ENCODE measurements at places on chromosomes 2 and 18.

DNA sequence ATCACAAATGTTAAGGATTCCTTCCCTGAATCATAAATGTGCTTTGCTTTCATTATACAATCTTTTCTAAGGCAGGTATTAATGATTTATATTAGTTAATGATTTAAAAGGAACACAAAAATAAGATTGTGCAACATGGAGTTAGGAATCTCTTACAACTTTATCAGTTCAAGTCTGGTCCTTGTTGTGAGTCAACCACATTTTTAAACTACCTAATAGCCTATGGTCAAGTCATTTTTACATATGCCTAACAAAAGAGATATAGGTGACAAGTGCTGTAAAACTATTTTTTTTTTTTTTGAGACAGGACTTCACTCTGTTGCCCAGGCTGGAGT, 8.2 kb upstream of the INPP1 start:
- no peak for DNase-seq

DNA sequence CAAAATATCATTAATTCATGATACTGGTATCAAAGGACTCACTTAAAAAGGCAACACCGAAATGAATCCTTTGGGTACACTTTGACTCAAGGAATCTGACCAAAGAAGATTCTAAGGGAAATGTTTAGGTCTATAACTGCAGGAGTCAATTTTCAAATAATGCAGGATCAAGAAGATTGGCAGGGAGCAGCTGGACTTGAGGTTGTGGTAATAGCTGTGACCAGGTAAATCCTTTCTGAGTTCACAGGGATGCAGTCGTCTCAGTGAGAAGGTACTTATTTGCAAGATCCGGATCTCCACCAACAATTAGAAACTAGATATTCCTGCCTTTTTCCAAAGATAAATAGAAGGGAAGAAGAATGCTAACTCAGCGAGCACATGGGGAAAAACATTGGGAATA, 96.9 kb downstream of the SCN9A start:
- no peak for DNase-seq

DNA sequence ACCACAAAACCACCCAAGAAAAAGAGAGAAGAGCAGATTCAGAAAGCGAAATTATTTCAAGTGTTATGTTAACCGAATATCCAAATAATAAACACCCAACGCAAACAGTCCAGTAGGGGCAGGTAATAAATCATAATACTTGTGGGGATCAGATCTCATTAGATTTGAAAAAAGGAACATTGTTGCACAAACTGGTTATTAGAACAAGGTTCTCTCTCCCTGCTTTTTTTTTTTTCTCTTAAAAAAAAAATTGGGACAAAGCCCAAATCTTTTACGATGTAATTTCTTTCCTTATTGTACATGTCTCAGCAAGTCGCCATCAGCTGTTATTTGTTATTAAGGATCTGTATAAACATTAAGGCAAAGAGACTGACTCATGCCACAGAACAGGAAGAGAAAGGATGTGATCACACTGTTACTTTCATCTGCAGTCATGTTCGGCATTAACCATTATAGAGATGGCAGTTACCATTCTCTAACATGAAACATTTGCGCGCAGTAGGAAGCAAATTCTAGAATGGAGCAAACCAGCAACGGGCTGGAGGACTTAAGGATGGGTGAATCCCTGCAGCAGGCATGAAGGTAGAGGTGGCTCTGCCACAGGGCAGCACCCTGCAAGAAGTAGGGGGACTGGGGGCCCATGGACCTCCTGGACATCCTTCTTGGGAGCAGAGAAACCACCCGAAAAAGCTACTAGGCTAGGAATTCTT, 42.0 kb downstream of the EPHA4 start:
- DNase-seq = no peak

DNA sequence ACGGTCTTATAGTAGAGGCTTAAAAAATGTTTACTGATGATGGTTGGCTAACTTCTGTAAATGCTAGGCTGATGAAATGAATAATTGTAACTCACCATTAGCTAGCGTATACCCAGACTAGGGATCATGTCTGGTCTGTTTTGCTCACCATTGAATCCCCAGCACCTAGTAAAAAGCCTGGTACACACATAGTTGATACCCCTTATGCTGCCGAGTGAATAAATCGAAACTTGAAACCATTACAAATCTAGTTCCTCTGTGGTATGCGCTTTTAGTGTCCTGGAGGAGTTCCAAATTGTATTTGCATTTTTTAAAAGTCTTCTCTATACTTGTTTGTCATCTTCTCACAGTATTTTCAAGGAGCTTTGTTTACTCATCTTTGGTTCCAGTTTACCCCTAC, 1.3 kb downstream of the TAF1B start:
- no peak for DNase-seq

DNA sequence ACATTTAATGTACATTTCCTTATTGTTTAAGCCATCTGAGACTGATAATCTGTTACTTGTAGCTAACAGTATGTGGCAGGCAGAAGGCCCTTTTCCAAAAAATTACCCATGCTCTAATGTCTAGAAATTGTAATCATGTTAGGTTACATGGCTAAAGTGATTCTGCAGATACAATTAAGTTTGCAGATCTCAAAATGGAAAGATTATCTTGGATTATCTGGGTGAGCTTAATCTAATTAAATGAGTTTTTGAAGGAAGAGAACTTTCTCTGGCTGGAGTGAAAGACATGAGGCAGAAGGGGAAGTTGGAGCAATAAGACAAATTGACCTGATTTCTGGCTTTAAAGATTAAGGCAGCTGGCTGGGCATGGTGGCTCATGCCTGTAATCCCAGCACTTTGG, 76.3 kb downstream of the MBD2 start:
- no peak for DNase-seq

DNA sequence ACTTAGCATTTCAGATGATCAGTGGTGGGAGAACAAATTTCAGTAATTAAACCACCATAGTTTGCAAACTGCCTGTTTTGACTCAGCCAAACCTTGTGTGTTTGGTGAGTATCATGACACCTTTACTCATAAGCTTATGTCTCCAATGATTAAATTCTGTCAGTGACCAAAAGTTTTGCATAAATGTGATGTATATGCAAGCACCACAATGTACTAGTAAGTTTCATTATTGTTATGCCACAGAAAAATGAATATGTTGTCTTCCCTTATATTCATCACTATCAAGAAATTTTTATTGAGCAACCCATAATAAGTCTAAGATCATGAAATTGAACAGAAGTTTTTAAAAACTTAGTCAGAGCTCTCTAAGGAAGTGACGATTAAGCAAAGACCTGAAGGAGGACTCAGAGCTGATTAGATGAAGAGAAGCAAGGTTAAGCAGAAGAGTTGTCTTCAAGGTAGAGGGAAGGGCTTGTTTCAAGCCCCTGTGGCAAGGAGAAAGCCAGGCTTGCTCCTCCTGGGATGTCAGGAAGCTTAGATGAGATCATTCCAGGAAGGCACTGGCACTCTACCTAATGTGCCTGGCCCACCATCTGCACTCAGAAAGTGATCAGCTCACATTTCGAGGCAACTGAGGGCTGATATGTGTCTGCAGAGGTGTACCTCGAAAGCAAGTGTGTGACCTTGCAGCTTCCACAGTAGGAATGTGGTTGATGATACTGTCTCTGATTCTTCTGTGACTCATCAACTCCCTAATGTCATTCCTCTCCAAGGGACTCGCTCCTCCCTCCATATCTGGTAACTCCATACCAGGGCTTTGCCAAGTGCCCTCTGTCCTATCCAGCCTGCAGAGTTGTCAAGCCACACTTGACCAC, 54.7 kb downstream of the KCTD18 start:
- no peak for DNase-seq

DNA sequence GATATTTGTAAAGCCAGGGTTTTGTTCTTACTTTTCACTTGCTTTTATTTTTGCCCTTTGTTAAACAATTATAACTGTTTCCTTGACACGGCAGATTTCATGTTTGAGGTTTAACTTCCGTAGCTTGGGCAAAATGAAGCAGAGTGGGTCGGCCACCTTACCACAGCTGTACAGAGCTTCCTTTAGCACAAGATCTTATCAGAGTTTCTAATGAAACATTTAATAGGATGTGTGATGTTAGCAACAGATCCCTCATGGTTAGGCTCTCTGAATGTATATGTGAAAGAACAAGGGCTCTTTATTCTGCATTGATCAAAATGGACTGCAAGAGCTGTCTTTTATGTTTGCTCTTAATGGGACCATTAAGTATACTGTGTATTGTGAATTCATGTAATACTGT, 22.3 kb downstream of the RNF125 start:
- no peak for DNase-seq

DNA sequence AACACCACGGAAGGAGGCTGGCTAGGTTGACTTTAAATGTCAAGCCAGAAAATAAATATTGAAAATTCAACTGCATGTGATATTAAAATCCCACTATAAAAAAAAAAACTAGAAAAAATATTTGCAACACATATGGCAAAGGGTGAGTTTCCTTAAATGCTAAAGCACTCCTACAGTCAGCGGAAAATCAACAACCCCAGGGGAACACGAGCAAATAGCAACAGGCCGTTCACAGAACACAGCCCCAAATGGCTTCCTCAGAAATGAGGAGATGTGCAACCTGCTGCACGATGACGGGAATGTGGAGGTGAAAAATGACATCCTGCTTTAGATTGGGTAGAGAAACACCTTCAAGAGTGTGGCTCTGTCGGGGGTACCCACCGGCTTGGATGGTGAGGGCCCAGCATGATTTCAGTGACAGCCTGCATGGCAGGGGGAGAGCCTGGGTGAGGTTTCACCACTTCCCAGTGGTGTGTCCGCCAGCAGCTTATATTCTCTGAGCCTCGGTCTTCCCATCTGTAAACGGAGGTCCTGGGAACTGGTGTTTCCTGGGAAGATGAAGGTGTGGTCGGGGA, 157.9 kb upstream of the GLI2 start:
- no peak for DNase-seq

GRCh38 chr2:160613466-160614153, 120.0 kb upstream of the RBMS1 start:
- DNase-seq = no peak

DNA sequence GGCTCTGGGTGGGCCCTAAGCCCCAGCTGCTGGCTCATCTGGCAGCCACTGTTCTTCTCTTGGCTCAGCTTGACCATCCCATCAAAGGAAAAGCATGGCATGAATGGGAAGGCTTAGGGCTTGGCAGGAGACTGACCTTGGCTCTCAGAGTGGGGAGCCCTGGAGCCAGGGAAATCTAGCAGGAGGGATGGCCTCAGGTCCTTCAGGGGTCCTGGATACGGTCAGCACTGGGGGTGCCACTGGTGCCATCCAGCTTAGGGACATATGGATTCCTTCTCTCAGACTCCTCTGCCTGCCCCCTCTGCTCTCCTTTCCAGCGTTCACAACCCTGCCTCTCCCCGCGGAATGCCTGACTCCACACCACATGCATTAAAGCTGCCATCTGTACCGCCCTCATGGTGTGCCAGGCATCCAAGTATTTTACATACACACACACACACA, 165.5 kb upstream of the HAAO start:
- DNase-seq = no peak

GRCh38 chr2:163515836-163516235, 220.0 kb downstream of the FIGN start:
- DNase-seq = no peak

GRCh38 chr2:233168445-233168844, 83.0 kb upstream of the ATG16L1 start:
- DNase-seq = no peak

GRCh38 chr2:113275556-113276215, 3.0 kb downstream of the PAX8 start:
- DNase-seq = no peak

DNA sequence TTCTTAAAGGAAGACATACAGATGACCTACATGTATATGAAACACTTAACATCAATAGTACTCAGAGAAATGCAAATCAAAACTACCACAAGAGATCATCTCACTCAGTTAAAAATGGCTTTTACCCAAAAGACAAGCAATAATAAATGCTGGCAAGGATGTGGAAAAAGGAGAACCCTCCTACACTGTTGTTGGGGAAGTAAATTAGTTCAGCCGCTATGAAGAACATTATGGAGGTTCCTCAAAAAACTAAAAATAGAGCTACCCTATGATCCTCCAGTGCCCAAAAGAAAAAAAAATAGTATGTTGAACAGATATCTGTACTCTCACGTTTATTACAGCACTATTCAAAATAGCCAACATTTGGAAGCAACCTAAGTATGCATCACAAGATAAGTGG, 1579.4 kb upstream of the TMEFF2 start:
- no peak for DNase-seq

DNA sequence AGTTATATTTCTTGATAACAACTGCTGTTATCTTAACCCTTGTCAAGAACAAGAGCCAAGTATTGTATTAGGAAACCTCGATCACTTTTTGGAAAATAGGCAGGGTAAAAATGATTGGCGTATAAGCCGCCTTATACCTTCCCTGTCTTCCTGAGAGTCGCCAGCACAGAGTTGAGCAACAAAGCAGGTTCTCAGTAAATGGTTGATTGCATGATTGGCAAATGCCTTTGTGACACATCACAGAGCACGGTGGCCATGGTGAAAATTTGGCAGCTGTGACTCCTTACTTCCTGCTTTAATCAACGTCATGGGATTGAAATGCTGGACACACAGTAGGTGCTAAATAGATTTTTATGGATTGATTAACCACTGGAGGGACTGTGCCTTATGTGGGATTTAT, 3.9 kb upstream of the KLHL29 start:
- no peak for DNase-seq

DNA sequence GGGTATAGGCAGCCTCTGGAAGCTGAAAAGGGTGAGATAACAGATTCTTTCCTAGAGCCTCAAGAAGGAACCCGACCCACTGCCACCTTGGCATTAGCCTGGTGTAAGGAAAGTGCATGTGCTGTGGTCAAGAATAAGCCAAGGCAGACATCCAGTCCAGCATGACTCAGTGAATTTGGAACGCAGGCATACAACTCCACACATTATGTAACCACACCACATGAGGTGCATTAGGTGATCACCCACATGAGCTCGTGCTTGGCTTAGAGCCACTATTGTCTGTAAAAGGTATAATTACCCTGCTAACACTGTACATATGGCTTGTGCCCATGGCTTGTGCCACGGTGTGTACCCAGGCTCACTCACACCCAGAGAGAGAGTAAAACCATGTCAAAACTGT, 583.7 kb upstream of the HNMT start:
- DNase-seq = no peak

GRCh38 chr2:136439064-136439676, 321.2 kb upstream of the CXCR4 start:
- DNase-seq = no peak

GRCh38 chr2:120690521-120690920, 45.1 kb upstream of the GLI2 start:
- DNase-seq = no peak

DNA sequence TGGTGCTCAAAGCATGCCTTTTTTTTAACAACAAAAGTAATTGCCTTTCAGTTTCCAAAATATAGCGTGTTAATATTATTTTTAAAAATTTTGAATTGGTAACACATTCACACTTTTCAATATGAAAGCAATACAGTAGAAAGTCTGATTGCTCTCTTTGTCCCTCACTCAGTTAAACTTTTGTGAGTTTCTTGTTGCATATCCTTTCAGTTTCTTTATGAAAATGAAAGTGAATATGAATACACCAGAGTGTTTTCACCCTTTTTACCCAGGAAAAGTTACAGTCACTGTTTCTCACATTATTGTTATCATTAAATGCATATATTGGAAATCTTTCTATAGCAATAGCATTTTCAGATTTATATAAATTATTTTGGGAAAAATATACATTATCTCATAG, 377.4 kb upstream of the CRIM1 start:
- DNase-seq = no peak

GRCh38 chr2:240806006-240806405, 14.0 kb downstream of the KIF1A start:
- no peak for DNase-seq
